ENCODE measurements at places on chromosomes 4 and X.

DNA sequence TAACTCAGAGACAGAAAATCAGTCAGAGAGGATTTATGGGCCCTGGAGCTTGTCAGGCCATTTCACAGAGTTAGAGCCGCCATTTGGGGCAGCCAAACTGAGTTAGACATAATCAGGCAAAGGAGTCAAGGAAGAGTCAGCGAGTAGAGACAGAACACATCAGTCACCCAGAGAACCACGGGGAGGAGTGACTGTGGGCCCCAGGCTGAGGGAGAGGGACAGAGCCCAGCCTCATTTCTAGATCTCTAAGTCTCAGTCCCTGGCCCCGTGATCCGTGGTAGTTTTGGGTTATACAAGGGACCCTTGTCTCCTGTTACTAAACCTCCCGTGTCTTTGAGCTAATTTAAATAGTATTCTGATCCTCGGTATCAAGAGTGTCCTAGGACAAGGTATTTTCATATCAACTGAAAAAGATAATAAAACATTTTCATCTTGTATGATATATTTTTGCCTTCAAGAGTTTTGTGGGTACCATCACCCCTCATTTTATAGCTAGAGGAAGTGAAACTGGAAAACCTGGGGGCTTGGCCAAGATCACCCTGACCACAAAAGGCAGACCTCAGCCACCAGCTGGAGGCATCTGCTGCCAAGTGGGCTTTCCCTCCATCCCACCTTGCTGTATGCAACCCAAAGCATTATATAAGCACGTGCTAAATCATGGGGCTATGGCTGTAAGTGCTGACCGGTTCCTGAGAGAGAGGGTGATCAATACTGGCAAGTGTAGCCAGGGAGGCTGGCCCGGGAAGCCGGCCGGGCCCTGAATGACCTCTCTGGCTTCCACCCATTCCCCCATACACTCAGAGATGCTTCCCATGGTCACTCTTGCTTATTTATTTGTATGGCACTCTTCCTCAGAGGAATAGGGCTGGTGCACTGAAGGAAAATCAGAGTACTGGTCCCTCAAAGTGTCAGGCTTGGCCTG is 204.1 kb downstream of the BCOR start:
- DNase-seq: no peak
- no peaks in the 10 kb centered on the region for H3K4me1 ChIP-seq
- H3K27ac ChIP-seq: no peak overlapping the region
- H3K36me3 ChIP-seq: no peaks in the 10 kb centered on the region

GRCh38 chr4:11702886-11703557 is 274.3 kb upstream of the HS3ST1 start:
- H3K4me1 ChIP-seq: no peaks in the 10 kb centered on the region
- no peaks in the 10 kb centered on the region for H3K27me3 ChIP-seq
- no peak for DNase-seq
- H3K4me3 ChIP-seq: no peak overlapping the region

- no peaks in the 10 kb centered on the region for H3K4me1 ChIP-seq
- no peak overlapping the region for H3K4me3 ChIP-seq
- no peak for DNase-seq
- peak overlapping the region; percentile 78 for H3K27ac ChIP-seq
- H3K27me3 ChIP-seq: peaks cover 24% of the 10 kb centered on the region
- H3K36me3 ChIP-seq: no peaks in the 10 kb centered on the region
Measured at GRCh38 chrX:134552351-134552750, 92.4 kb downstream of the HPRT1 start.

- H3K27ac ChIP-seq: no peak overlapping the region
- H3K36me3 ChIP-seq: no peaks in the 10 kb centered on the region
- DNase-seq: no peak
- no peaks in the 10 kb centered on the region for H3K27me3 ChIP-seq
Measured at GRCh38 chr4:169811476-169811875, 53.7 kb upstream of the HPF1 start.

DNA sequence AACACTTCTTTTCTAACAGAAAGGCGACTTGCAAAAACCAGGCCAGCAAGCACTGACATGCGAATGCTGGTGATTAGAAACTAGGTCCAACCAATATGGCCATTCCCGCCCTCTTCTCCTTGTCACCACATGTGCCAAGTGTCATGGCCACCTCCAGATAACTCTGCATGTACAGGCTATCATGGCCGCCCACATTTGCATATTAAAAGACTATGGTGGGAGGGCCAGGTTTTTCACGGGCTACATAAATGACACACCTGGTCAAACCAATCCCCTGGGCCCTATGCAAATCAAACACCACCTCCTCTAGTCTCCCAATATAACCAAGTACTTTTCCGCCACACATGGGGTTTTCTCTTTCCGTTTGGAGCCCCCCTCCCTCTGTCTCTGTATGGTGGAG is 40.1 kb downstream of the NUDT11 start:
- no peak for DNase-seq
- no peaks in the 10 kb centered on the region for H3K4me1 ChIP-seq
- H3K27me3 ChIP-seq: no peaks in the 10 kb centered on the region
- H3K4me3 ChIP-seq: no peak overlapping the region
- no peaks in the 10 kb centered on the region for H3K36me3 ChIP-seq

- no peak for DNase-seq
- no peaks in the 10 kb centered on the region for H3K36me3 ChIP-seq
- H3K4me3 ChIP-seq: no peak overlapping the region
- no peaks in the 10 kb centered on the region for H3K4me1 ChIP-seq
- no peak overlapping the region for H3K27ac ChIP-seq
- no peaks in the 10 kb centered on the region for H3K27me3 ChIP-seq
Measured at GRCh38 chr4:165096776-165097175, 15.9 kb downstream of the TMEM192 start.

- H3K27ac ChIP-seq: peak overlapping the region; percentile 93
- peak; percentile 47 for DNase-seq
- no peaks in the 10 kb centered on the region for H3K4me1 ChIP-seq
- H3K36me3 ChIP-seq: no peaks in the 10 kb centered on the region
Measured at GRCh38 chrX:135345107-135345589, 35.9 kb downstream of the ETDC start.

DNA sequence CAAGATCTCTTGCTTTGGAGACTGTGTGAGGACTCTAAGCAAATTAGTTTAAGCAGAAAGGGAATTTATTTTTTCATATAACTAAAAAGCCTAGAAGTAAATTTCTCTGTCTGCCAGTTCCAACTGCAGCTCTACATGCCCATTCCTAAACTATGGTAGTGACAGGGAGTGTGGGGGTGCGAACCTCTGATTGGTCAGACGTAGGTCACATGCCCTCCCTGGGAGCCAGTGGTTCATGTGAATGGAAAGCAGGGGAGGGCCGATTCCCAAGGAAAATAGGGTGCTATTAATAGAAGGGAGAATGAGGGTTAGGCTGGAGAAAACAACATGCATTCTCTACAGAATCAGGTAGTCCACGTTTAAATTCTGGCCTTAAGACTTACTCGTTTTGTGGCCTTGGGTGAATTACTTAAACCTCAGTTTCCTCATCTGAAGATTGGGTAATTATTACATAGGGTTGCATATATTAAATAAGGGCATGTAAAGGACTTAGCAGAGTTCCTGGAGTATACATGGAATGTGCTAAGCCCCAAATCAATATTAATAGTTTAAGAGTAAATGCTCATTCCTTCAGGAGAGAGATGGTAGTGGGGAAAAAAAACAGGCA is 7.2 kb downstream of the RAB33B start:
- H3K36me3 ChIP-seq: no peaks in the 10 kb centered on the region
- no peak overlapping the region for H3K4me3 ChIP-seq
- H3K27me3 ChIP-seq: no peaks in the 10 kb centered on the region

GRCh38 chrX:124534536-124534935 is 188.2 kb downstream of the SH2D1A start:
- no peaks in the 10 kb centered on the region for H3K27me3 ChIP-seq
- H3K4me3 ChIP-seq: no peak overlapping the region
- H3K4me1 ChIP-seq: no peaks in the 10 kb centered on the region
- no peaks in the 10 kb centered on the region for H3K36me3 ChIP-seq
- no peak for DNase-seq
- H3K27ac ChIP-seq: no peak overlapping the region

DNA sequence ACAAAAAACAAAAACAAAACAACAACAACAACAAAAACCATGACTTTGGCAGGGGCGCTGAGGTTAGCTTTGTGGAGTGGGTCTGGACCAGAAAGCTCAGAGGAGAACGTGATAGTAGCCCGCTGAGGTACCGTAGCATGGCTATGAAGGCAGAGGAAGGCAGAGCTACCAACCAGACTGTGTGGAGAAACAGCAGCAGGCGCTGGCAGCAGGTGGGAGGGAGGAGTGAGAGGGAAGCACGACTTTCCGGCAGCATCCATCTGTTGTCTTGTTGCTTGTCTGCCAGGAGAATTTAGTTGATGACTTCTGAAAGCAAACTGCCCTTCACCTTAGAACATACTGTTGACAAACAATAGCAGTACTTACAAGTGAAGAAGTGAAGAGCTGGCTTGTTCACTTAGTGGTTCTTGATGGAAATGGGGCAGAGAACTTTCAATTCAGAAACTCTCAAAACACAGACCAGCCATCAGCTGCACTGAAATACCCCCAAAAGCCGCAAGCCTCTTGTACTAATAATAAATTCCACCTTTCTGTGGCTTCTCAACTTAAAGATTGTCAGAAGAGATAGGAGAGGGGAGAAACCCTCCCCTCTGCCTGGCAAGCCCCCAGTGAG is 447.2 kb downstream of the SLITRK2 start:
- no peak overlapping the region for H3K27ac ChIP-seq
- no peaks in the 10 kb centered on the region for H3K4me1 ChIP-seq
- no peak overlapping the region for H3K4me3 ChIP-seq
- H3K27me3 ChIP-seq: no peaks in the 10 kb centered on the region

DNA sequence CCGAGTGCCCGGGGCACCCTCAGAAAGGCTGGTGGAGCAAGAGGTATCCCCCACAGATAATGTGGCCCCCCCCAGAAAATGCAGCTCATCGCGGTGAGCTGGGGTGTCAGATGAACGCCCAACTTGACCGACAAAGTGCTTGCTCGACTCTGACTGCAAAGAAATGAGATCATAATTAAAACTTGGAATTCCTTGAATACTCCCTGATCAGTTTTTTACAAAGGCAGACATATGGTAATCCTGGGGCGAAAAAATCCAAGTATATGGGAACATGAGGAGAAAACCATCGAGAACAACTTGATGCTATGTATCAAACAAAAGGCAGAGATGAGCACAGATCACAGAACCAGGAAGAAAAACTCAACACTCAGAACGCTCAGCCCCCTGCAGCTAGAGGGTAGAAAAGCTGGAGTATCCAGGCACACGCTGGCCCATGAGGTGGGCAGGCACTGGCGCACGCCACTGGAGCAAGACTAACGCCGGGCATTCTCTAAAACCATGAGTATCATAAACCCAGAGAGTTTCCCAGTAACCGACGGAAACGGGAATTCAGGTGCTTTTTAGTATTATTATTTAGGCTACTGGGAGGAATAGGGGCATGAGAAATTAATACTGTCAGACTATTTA is 127.3 kb downstream of the AFAP1 start:
- peak overlapping the region; percentile 39 for H3K27ac ChIP-seq
- peaks cover 5% of the 10 kb centered on the region for H3K4me1 ChIP-seq
- DNase-seq: no peak
- H3K36me3 ChIP-seq: no peaks in the 10 kb centered on the region
- H3K4me3 ChIP-seq: peak overlapping the region; percentile 14
- H3K27me3 ChIP-seq: no peaks in the 10 kb centered on the region

DNA sequence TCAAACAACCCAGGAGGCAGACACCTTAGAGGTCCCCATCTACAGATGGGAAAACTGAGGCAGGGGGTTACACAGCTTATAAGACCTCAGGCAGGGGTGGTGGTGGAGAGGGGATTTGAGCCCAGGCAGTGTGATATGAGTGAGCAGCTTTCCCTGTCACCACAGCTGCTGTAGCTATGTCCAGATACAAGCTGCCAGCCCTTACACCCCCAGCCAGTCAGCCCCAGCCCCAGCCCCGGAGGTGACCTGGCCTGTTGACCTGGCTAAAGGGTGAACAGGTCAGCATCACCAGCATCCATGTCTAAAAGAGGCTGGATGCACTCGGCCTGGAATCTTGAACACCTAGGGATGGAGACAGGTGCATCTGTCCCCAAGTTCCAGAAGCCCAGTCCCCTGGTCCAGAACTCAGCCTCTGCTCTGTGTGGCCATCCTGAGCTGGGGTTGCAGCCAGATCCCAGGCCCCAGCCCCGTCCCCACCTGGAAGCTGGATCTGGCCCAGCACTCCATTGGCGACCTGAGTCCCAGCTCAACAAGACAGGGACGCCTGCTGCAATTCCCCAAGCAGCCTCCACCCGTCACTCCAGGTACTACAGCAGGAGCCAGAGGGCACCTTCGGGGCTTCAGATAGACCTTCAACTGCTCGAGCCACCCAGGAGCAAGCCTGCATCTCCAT is 89.5 kb downstream of the JAKMIP1 start:
- no peak overlapping the region for H3K4me3 ChIP-seq
- H3K36me3 ChIP-seq: no peaks in the 10 kb centered on the region
- no peak overlapping the region for H3K27ac ChIP-seq
- no peak for DNase-seq
- H3K27me3 ChIP-seq: no peaks in the 10 kb centered on the region

GRCh38 chr4:183430317-183430993 is 14.0 kb upstream of the CDKN2AIP start:
- no peak for DNase-seq
- no peak overlapping the region for H3K4me3 ChIP-seq
- H3K27me3 ChIP-seq: no peaks in the 10 kb centered on the region
- H3K27ac ChIP-seq: peak overlapping the region; percentile 58
- no peaks in the 10 kb centered on the region for H3K4me1 ChIP-seq
- H3K36me3 ChIP-seq: no peaks in the 10 kb centered on the region

DNA sequence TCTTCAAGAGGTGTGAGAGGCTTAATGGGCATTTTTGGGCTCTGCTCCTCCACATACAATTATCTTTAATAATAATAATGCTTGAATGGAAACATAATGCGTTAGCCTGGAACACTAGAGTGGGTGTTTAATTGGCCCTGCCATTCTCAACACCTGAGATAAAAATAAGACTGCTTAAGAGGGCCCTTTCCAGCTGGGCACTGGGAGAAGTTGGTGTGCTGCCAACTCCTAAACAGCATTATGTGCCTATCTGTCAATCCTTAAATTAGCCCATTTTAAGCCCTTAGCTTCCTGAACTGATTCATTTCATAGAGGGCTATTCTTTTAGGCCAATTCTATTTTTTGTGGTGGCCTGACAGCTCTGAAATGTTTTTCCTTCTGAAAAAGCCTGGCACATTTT is 211.1 kb upstream of the ZIC3 start:
- H3K27ac ChIP-seq: no peak overlapping the region
- no peak for DNase-seq
- H3K27me3 ChIP-seq: no peaks in the 10 kb centered on the region
- H3K4me3 ChIP-seq: no peak overlapping the region
- H3K36me3 ChIP-seq: no peaks in the 10 kb centered on the region

- no peak for DNase-seq
- no peaks in the 10 kb centered on the region for H3K27me3 ChIP-seq
- H3K4me1 ChIP-seq: no peaks in the 10 kb centered on the region
- no peak overlapping the region for H3K27ac ChIP-seq
Measured at GRCh38 chr4:24973404-24973746, 57.4 kb downstream of the LGI2 start.

GRCh38 chr4:76764251-76764650 is 133.7 kb downstream of the SOWAHB start:
- DNase-seq: no peak
- H3K36me3 ChIP-seq: no peaks in the 10 kb centered on the region
- H3K4me3 ChIP-seq: no peak overlapping the region
- no peaks in the 10 kb centered on the region for H3K27me3 ChIP-seq
- H3K27ac ChIP-seq: no peak overlapping the region
